ENCODE measurements at places on chromosomes 1 and 21.
A peak's percentile ranks its signal among the peaks of the same experiment; 100 is the strongest.

- no peak for DNase-seq
These were observed 28.2 kb downstream of the PRDM2 start for GRCh38 chr1:13728091-13728715.

DNA sequence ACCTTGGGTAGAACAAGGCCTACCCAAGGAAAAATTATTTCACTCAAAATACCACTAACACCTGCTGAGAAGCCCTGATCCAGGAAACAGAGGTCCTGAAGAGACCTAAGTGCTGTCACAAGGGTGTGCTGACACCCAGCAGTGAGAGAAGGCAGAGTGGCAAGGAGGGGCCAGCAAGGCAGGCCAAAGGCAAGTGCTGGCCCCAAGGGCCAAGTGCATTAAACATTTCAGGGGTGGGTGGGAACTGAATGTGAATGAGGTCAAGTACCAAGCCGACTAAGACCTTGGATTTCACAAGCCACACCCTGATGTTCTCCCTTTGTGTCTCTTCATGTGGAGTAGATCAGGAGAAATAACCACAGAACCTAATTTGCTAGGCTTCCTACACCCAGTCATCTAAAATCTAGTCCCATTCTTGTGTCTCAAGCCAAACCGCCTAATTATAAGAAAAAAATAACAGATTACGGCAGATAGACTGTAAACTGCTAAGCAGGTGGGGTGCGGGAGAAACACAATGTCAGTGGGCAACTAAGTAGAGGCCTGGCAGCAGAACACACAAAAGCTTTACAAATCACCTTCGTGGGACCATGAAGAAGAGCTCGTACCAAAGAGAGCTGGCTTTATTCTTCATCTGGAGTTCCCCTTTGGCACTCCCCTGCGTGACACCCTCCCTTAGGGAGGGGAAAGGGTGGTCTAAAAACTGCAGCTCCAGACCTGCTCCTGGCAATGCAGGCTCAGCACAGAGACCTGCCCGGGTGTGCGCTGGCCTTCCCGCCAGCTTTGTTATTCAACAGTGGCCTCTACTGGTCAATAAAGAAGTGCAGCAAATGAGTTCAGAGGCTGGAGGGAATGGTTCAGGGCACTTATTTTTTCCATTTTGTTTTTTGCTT, 8.7 kb downstream of the UBE2G2 start:
- no peak for DNase-seq

DNA sequence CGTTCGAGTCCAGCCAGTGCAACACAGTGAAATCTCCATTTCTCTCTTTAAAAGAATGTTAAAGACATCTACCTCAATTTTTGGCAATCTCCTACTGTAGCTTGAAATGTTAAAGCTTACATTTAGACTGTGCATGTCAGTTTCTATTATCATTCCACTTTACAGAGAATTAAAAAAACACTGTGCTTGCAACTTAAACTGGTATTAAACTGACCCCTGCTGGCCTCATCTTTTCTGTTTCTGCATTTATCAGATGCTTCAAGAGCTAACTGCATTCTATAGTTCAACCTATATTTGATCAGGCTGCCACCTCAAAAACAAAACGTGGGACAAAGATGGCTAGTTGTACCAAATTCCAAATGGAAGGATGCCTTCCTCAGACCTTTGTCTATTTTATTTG, 226.5 kb downstream of the SMYD3 start:
- DNase-seq, result no peak

- peak; percentile 57 for DNase-seq
These were observed 9.8 kb downstream of the SLC30A2 start for GRCh38 chr1:26035959-26036755.

DNA sequence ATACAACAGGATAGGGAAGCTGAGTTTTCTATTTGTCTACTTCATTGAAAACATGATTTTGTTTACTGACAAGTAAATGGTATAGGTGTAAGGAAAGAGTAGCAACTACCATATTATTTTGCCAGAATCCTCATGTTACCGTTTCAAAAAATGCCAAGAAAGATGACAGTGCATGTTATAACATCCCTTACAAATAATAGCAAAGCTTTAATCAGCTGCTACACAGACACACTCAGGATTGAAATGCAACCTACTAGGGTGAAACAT, 331.5 kb downstream of the CHRM3 start:
- no peak for DNase-seq

- DNase-seq, result no peak
These were observed 409.2 kb downstream of the USH2A start for GRCh38 chr1:216014086-216014485.

DNA sequence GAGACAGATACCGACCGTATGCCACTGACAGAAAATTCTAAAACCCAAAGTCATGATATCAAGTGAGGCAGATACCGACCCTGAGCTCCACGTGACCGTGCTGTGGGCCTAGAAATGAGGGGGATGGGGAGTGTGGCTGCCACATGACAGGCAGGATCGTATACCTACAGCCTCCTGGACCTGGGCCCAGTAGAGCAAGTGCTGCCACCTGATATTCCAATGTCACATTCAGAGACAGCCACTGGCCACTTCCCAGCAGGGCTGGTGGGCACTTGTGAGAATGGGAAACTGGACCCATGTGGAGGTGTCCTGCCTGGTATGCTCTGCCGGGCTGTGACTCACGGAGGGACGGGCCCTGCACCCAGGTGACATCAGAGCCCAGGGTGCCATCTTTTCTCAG, 44.6 kb upstream of the CLDN14 start:
- no peak for DNase-seq

- DNase-seq, result no peak
These were observed 447 bp downstream of the TTC34 start for GRCh38 chr1:2801046-2801445.

- DNase-seq, result no peak
These were observed 4.8 kb upstream of the CTRC start for GRCh38 chr1:15433471-15433870.

- no peak for DNase-seq
These were observed 148.0 kb downstream of the PLA2G4A start for GRCh38 chr1:186976700-186977099.

DNA sequence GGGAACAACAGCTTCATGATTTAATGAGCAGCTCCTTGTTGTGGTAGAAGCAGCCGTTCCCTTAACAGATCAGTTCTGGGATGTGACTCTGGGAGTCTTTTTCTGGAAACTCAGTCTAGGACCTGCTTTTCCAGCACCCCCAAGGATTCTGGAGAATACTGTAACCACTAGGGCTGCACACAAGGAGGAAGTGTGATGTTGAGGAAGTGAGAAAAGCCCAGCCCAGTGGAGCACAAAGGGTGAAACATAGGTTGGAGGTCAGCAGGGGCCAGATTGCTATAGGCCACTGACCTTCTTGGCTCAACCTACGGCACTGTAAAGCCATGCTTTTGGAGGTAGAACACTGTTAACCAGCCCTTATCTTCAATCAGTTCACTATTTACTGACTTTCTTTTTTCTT, 10.1 kb upstream of the PLA2G5 start:
- DNase-seq, result no peak

DNA sequence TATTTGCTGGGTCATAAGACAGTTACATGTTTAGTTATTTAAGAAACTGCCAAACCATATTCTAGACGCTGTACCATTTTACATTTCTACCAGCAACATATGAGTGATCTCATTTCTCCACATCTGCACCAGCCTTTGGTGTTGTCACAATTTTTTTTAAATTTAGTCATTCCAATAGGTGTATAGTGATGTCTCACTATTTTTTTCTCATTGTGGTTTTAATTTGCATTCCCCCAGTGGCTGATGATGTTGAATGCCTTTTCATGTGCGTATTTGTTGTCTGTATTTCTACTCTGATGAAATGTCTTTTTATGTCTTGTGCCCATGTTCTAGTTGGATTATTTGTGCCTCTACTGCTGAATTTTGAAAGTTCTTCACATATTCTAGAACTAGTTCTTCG, 38.4 kb downstream of the NFASC start:
- DNase-seq, result no peak

- DNase-seq, result no peak
These were observed 225.8 kb upstream of the PROX1 start for GRCh38 chr1:213761845-213762407.

GRCh38 chr1:185404907-185405568, 88.0 kb upstream of the IVNS1ABP start:
- DNase-seq, result no peak

- DNase-seq, result no peak
These were observed 298.9 kb downstream of the DSCAM start for GRCh38 chr21:40547906-40548513.

DNA sequence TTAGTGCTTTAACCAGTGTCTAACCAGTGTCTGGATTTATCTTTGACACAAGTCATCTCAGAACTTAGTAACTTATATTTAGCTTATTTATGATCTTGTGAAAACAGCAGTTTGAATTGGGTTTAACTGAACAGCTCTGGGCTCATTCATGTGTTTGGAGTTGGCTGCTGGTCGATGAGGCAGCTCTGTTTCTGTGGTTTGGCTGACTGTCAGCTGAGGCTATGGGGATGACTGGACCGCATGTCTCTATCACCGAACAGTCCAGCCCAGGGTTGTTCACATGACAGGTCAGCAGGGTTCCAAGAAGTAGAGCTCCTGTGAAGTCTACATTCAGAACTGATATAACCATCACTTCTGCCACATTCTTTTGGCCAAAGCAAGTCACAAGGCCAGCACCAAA, 29.1 kb upstream of the C21orf91 start:
- no peak for DNase-seq

DNA sequence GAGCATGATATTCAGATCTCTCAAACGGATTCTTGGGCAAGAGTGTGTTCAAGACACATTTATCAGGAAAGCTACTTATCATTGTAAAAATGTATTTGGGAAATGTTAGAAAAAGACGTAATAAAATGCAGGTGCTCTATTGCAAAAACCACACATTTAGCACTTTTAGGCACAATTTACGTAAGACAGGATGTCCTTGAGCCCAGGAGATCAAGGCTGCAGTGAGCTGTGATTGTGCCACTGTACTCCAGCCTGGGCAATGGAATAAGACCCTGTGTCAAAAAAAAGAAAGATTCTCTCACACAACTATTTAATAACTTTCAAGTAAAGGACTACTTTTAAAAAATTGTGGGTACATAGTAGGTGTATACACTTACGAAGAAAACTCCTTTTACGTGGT, 18.4 kb downstream of the SLC25A33 start:
- DNase-seq, result no peak

- no peak for DNase-seq
These were observed 163.9 kb upstream of the DUSP10 start for GRCh38 chr1:221905802-221906201.

- DNase-seq, result no peak
These were observed 67.7 kb upstream of the RAB4A start for GRCh38 chr1:229203030-229203751.

DNA sequence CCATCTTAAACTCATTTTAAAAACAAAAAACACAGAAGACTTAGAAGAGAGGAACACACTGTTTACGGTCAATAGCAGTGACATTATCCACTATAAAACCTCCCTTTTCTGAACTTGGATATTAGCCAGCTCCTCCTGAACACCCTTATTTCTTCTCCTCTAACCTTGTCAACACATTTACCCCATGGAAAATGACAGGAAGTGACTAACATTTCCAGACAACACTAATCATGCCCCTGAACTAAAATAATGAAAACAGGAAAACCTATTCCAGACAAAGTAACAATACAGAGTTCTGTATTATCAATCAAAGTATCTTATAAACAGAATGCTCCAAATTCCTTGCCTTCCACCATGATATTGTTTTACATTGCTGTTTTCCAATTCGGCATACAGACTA, 45.3 kb downstream of the PALMD start:
- no peak for DNase-seq

DNA sequence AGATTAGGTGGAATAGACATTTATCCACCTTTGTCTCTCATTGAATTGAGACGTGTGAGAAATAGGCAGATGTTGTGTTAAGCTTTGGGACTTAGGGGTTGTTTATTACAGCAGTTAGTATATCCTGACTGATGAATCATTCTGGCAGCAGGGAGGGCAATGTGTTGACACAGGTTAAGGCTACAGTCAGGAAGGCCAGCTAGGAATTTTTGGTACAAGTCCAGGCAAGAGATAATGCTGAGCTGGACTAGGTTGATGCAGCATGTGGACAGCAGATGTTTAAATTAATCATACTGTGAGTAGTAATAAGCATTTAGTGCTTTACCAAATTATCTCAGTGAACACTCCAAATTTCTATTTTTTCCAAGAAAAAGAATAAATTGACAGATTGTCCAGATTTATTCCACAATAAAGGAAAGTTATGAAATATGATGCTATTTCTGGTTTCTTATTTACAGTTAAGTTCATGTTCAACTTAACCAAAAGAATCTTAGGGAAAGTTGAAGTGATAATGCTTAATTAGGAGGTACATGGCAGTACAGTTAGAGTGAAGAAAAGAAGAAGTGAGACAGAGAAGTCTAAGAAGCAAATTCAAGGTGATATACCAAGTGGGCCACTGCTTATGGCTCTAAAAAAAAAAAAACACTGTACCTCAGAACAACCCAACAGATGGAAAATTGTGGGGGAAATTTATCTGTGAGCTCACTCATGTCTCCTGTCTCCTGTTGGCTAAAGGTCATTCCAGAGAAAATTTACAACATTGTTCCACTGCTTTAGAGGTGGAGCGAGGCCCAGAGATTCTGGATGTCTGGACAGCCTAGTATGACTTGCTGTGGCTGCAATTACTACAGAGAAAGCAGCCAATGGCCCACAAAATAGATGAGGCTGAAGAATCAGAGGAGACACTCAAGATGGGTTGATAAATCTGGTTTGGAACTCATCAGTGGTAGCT, 102.7 kb upstream of the C21orf91 start:
- no peak for DNase-seq

DNA sequence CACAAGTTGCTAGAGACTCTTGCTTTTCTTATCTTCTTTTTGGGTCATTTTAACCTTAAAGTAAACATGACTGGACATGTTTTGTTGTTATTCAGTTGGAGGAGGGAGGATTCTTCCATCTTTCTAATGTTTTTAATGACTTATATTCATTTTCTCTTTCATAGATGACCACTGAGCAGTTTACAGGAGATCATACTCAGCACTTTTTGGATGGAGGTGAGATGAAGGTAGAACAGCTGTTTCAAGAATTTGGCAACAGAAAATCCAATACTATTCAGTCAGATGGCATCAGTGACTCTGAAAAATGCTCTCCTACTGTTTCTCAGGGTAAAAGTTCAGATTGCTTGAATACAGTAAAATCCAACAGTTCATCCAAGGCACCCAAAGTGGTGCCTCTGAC, 11.9 kb downstream of the DYRK3 start:
- DNase-seq, result no peak

GRCh38 chr1:119634016-119634415, 14.1 kb downstream of the ZNF697 start:
- DNase-seq, result no peak

GRCh38 chr1:33388805-33389771, 41.8 kb downstream of the PHC2 start:
- no peak for DNase-seq

GRCh38 chr1:67338642-67339041, 31.0 kb downstream of the IL12RB2 start:
- no peak for DNase-seq

GRCh38 chr1:244920911-244921761, 56.8 kb upstream of the HNRNPU start:
- no peak for DNase-seq

All from right renal cortex interstitium (tissue), 3 donors.